Stimulated activated CD4-positive, alpha-beta T cell treated with anti-CD3 and anti-CD28 coated beads, TNF-alpha, amount 100 ng/mL, for 24 hours (primary cell): ENCODE measurements at places on chromosomes 1 and 21.

GRCh38 chr1:114524944-114525343, 13.9 kb upstream of the TRIM33 start:
- no peak for DNase-seq

DNA sequence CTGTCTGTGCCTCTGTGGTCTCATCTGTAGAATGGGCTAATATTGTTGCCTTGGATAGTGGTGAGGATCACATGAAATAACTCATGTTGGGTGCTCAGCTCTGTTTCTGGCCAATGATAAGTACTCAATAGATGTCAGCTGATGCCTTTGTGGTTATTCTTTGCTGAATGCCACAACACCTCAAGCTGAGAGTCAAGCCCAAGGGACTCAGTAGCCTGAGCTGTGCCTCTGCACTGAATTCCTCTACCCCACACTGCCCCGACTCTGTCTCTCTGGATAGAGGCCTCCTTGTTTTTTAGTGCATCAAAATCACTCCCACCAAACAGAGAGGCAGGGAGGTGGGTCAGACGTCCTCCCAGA, 196.1 kb upstream of the VAMP3 start:
- no peak for DNase-seq

- DNase-seq = no peak
Measured at GRCh38 chr1:185972096-185972850, 238.1 kb downstream of the HMCN1 start.

GRCh38 chr1:28326984-28327383, 1.9 kb upstream of the MED18 start:
- no peak for DNase-seq

DNA sequence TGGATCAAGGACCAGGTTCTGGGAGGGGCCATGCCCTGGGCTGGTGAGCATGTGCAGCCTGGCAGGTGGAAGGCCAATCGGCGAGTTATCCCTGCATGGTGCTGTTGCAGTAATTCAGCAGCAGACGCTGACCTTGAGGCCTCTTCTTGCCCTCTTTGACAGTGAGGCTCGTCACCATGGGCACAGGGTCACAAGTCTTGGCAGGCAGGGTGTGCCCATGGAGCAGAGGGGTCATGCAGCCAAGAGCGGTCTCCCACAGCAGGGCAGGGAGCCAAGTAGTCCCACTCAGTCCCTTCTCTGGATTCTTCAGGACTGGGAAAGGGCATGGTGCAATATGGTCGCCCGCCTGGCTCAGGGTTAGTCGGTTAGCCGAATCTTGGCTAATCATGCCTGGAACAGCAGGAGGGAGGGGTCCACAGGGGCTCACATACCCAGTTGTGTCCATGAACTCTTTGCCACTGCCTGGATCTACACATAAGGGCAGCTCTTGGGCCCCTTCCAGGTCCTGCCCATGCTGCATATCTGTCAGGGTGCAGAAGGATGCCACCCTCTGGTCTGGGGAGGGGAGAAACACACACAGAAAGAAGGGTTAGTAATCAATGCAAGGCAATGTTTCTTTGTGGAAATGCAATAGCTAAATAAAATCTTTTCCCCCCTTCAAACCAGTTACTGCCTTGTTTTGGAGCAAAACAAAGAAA, 226.8 kb downstream of the SIPA1L2 start:
- no peak for DNase-seq

DNA sequence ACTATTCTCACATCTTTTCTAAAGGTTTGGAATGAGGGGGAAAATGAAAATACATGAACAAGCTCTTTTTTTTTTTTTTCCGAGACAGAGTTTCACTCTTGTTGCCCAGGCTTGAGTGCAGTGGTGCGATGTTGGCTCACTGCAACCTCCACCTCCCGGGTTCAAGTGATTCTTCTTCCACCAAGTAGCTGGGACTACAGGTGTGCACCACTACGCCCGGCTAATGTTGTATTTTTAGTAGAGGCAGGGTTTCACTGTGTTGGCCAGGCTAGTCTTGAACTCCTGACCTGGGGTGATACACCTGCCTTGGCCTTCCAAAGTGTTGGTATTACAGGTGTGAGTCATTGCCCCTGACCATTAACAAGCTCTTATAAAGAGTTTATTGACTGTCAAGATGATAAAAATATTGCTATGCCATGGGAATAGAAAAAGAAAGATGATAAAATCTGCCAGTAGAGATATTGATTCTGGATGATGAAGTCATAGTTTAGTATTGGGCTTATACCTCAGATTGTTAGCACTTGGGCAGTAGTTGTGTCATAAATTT, 36.6 kb downstream of the INKA2 start:
- no peak for DNase-seq

DNA sequence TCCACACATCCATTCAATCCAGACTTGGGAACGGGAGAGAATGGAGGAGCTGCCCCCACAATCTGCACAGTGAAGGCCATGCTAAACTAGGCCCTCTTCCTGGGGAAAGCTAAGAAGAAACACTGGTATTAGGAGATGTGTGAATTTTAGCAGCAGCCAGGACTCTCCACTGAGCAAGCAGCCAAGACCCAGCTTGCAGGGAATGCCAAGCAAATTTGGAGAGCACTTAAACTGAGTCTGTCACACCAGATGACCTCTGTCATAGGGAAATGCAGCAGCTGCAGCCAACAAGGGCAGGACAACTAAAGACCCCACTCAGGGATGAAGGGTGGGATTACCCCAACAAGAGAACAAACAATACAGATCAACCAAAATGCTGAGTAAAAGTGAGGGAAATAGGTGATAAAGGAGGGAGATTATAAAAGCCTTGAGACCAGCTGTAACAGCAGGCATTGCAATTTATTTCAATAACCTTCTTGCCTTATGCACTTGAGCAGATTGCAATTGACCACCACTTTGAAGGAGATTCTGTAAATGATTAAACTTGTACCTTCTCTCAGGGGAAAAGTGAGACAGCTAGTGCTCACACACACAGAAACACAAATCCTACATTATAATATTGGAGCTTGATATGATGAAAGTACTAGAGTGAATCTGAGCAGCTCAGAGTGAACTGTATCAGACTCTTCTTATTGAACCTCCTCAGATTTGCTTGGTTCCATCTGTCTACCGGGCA, 2.5 kb upstream of the CLCA1 start:
- no peak for DNase-seq

- DNase-seq = no peak
Measured at GRCh38 chr1:117235863-117236465, 25.2 kb upstream of the VTCN1 start.

- DNase-seq = no peak
Measured at GRCh38 chr1:90957497-90957896, 64.3 kb downstream of the ZNF644 start.

DNA sequence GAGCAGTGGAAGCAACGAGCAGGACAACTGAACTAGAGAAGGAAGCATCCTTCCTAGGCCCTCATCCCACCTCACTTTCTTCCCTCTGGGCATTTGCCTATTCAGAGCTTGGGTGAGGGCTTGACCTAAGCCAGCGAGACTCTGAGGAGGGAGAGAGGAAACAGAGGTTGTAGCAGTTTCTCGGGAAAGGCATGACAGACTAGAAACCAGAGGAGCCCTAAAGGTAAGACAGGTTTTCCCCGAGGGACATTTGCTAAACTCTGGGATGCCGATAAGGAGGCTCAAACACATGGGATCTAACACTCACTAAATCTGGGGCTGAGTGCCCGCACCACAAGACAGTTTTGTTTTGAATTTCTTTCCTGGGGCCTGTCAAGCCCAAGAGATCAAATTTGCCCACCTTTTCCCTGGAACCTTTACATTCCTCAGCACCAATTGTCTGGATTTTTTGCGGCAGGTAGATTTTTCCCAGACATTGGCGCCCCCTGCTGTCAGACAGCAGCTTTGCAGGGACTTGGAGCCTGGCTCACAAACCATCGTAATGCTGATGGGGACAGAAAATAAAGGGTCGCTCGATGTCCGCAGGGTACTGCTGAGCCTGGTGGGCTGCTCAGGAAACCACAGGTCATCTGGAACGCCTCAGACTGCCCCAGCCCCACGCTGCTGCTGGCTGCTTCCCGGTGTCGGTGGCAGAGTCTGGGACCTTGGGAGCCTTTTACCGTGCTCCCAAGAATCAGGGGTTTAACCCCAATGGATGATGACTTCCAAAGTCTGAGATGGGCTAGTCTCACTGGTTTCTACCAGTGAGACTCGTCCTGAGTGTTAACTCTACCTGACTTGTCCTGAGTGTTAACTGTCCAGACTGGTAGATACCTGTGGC, 23.4 kb upstream of the TSPAN2 start:
- peak; percentile 26 for DNase-seq

DNA sequence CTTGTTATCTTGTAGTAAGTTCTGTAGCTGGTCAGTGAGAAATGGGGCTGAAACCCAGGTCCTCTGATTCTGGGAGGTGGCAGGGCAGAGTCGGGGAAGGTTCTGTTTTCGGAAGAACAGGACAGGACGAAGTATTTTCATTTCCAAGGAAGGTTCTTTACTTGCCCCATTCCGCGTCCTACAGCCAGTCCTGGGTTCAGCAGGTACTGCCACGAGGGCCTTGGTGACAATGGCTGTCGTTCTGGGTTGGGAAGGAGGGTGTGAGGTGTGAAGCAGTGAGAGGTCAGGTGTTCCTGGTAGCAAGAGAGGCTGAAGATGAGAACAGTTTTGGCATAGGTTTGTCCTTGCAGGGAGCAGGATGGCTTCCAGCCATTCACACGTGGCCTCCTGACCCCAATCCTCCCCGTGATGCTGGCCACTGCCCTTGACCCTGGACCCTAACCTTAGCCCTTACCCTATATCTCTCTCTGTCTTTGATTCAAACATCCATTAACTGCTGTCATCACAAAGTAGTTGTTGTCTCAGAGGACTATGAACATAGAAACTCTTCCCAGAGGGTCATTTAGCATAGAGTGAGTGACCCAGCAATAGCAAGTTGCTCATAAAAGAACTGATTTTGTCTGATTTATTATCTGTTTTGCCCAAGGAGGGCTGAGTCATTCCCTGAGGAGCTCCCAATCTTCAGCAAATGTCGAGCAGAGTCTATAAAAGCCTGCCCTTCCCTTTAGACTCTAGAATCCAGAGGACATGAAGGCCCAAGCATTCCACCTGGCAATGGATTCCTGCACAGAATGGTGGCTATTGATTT, 25.0 kb downstream of the VASH2 start:
- DNase-seq = no peak

GRCh38 chr21:26365849-26366248, 195.3 kb upstream of the APP start:
- DNase-seq = no peak

DNA sequence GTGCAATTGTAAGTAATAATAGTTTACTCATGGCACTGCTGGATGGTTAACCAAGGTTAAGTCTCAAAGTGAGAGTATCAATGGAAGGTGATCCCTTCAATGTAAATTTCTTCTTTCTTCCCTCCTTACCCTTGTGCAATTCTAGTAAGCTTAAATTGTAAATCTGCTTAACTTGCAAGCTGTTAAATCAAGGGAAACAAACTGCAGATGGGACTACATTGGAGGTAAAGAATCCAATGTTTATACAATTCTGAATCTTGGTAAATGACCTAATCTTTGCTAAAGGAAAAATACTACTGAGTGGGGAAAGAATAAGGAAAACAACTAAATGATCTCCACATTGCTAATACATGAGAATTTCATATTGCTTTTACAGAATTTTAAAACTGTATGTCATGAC, 6.7 kb upstream of the CD55 start:
- DNase-seq = no peak

- no peak for DNase-seq
Measured at GRCh38 chr1:94425821-94426484, 7.8 kb downstream of the ABCD3 start.

DNA sequence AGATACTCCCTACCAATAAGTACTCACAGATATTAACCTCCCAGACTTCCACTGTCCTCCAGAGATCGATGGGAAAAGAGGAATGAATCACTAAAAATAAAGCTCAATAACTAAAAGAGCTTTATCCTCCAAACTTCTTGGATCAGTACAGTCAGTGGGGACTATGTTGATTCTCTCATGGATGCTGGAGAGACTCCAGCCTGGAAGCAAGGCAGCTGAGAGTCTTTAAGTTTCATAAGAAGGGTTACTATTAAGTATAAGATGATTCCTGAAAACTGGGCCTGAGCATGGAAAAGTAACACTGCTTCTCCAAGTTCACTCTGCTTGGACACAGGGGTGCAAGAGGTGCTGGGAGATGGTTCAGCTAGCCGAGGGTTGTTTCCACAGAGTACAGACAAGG, 6.2 kb upstream of the DDR2 start:
- DNase-seq = no peak

DNA sequence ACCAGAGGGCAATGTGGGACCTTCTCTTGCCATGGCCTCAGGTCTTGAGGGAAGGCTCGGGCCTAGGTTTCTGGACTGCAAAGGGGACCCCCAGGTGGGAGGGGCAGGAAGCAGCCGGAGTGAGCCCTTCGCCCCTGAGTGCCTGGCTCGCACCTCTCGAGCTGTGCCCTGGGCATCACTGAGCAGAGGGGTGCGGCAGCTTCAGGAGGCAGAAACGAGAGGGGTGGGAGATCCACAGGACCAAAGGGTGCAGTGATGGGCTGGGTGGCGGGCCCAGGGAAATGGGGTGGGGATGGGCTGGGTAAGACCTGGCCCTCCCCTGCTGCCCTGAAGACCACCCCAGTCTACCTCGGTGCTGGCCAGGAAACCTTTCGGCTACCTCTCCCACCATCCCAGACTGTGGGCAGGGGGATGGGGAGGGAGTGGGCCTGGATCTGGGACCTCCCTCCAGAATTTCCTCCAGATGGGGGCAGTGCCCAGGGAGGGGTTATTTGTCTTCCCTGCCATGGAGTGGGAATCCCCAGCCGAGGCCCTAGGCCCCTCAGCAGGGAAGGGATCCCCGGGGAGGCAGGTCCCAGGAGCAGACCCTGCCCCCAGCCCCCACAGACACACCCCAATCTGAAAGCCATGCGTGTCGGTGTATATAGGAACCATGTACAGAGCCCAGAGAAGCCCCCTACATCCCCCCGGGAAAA, 21.3 kb downstream of the A3GALT2 start:
- no peak for DNase-seq

DNA sequence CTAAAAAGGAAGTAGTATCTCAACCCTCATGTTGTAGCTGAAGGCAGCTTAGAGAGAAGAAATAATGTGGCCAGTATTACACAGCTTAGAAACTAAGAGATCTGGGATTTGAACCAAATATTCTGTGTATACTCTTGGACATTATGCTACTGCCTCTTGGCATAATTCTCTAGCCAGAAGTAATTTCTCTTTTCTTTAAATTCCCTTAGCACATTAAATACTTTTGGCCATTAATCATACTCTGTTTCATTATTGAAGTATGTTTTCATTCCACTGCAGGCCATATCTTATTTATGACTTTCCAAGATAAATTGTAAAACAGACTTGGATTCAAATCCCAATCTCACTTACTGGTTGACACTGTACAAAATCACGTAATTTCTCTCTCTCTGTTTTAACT, 181.3 kb upstream of the SPAG17 start:
- DNase-seq = no peak

GRCh38 chr1:18234790-18235242, 127.2 kb downstream of the IGSF21 start:
- no peak for DNase-seq

DNA sequence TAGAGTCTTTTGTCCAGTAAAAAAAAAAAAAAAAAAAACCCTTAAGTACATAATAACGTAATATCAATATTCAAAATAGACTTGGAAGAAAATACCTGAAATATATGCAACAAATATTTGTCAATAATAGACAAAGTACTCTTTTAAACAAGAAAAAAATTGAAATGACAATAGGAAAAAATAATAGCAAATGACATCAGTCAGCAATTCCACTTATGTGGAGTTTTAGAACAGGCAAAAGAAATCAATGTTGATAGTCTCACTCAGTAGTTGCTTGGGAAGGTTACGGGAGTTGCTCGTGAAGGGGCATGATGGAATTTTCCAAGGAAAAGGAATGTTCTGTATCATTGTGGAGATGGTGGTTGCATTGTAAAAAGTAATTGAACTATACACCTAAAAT, 16.9 kb downstream of the LYPLAL1 start:
- no peak for DNase-seq

- DNase-seq = no peak
Measured at GRCh38 chr1:111281411-111281810, 9.2 kb upstream of the CHIA start.
